DND-41 (cell line): ENCODE measurements at places on chromosomes 4 and X.

GRCh38 chrX:144801786-144802185 lies 445.5 kb upstream of the SPANXN1 start:
- DNase-seq = no peak
- no peak overlapping the region for H3K27ac ChIP-seq
- H3K4me3 ChIP-seq = no peak overlapping the region

DNA sequence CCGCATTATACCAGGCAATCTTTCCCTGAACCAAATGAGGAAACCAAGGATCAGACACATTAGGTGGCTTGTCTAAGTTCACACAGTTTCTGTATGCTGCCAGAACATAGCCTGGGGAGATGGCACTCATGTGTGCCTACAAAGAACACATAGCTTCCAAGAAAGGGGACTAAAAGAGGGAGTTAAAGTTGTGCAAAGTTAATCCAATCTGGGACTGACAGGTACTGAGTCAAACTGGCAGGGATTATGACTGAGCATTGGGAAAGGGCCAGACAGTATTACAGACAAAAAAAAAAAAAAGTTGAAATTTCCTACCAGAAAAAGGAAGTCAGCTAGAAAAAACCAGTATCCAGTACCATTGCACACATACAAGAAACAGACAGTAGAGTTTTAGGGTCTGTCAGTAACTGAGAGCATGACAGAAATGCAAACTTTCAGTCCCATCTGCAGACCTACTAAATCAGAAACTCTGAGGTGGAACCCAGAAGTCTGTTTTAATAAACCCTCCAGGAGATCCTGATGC lies 37.2 kb downstream of the ADAMTS3 start:
- no peak overlapping the region for H3K27ac ChIP-seq
- H3K36me3 ChIP-seq = no peaks in the 10 kb centered on the region
- H3K4me1 ChIP-seq = no peaks in the 10 kb centered on the region
- no peaks in the 10 kb centered on the region for H3K27me3 ChIP-seq
- H3K4me3 ChIP-seq = no peak overlapping the region

DNA sequence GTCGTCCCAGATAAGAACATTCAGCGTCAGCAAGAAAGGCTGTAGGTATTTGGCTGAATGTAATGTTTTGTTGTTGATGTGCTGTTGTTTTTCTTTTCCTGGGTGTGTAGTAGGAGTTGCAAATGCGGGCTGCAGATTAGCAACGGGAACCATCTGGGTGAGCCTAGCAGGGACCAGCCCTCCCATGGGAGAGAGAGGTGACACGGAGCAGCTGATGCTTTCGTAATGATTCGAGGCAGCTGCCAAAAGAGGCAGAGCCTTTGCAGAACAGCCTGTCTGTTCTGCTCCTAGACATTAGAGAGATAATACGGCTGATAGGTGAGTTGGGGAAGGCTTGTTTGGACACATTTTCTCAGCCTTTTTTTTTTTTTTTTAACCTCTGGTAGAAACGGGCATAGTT lies 25.3 kb downstream of the ARSF start:
- no peak overlapping the region for H3K4me3 ChIP-seq
- no peaks in the 10 kb centered on the region for H3K4me1 ChIP-seq
- no peak for DNase-seq

DNA sequence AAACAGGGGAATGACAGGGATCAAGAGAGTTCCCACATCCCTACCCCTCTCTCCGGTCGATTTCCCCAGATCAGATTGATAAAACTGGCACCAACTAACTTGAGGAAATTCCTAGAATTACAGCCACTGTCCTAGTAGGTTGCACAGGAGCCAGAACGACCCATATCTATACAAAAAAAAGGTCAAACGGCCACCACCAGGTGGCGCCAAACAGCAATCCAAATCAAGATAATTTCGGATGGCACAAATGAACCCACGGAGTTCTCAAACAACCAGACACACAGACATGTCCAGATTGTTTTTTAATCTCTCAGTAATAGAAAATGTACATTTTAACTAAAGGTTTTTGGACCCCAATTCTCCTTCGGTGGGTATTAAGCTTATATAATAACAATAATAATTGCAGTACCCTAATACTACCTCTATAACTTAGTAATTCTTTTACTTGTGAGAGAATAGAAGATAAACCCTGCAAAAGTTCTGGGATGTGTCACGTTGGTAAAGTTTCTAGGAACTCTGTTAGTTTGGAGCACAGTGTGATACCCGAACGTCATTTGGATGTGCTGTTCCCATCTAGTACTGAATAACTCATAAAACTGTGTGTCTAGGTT lies 212.6 kb downstream of the SPOCK3 start:
- H3K27ac ChIP-seq = no peak overlapping the region
- peak; percentile 56 for DNase-seq
- no peaks in the 10 kb centered on the region for H3K36me3 ChIP-seq

- H3K36me3 ChIP-seq = no peaks in the 10 kb centered on the region
- H3K4me3 ChIP-seq = no peak overlapping the region
- DNase-seq = no peak
- no peak overlapping the region for H3K27ac ChIP-seq
These were observed 2.5 kb downstream of the ARSJ start for GRCh38 chr4:113976741-113977525.

DNA sequence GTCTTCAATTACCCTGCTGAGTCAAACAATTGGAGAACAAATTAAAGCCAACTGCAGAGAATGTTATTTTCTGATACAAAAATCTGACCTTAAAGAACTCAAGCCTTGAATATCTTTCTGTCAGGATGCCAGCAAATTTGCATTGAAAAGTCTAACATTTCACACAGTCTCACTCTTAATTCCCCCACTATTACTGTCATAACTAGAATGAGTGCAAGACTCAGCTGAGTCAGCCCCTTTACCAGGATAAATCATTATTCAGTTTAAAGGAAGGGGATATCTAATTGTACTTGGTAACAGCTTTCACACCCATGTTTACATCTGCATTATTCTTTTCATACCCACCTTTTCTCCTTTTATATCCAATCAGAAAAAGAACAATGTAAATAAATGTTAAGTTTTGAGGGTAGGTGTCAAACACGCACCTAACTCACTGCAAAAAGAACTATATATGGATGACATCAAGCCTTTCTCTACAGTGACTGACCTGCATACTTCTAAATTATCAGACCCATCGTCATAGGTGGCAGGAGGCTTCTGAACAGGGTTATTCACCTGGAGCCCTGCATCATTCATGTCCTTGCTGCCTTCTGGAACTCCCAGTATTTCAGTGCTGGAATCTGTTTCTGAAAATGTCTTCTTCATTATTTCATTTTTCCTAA lies 117.4 kb downstream of the TMA16 start:
- H3K27me3 ChIP-seq = no peaks in the 10 kb centered on the region
- no peaks in the 10 kb centered on the region for H3K36me3 ChIP-seq
- no peak for DNase-seq
- H3K4me3 ChIP-seq = no peak overlapping the region

DNA sequence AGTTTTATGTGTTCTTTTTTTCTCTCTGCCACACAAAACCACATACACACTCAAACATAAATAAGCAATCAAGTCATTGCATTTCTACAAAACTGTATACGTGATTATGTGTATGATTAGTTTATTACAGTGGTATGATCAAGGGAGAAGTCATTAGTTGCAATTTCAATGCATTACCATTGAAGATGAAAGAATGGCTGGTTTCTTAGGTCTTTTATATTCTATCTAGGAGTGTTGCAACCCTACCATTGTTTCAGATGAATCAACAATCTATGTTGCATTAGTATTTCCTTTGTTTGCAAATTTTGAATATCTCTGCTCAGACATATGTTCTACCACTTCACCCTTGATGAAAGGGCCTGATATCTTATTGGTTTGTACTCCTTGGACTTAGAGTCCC lies 6.8 kb downstream of the ANXA3 start:
- no peak overlapping the region for H3K4me3 ChIP-seq
- H3K27ac ChIP-seq = no peak overlapping the region
- DNase-seq = no peak
- H3K36me3 ChIP-seq = no peaks in the 10 kb centered on the region
- H3K27me3 ChIP-seq = no peaks in the 10 kb centered on the region

GRCh38 chr4:145341381-145341780 lies 140.3 kb upstream of the SMAD1 start:
- H3K4me3 ChIP-seq = no peak overlapping the region
- no peak overlapping the region for H3K27ac ChIP-seq
- DNase-seq = no peak
- H3K36me3 ChIP-seq = no peaks in the 10 kb centered on the region
- no peaks in the 10 kb centered on the region for H3K4me1 ChIP-seq

- peaks cover 4% of the 10 kb centered on the region for H3K27me3 ChIP-seq
- H3K4me1 ChIP-seq = no peaks in the 10 kb centered on the region
- DNase-seq = no peak
- H3K4me3 ChIP-seq = no peak overlapping the region
These were observed 34.1 kb downstream of the NAT8L start for GRCh38 chr4:2093265-2093664.

GRCh38 chr4:85737254-85737653 lies 262.3 kb downstream of the ARHGAP24 start:
- H3K4me1 ChIP-seq = no peaks in the 10 kb centered on the region
- H3K4me3 ChIP-seq = no peak overlapping the region
- DNase-seq = no peak
- no peaks in the 10 kb centered on the region for H3K36me3 ChIP-seq
- no peak overlapping the region for H3K27ac ChIP-seq
- H3K27me3 ChIP-seq = peaks cover 4% of the 10 kb centered on the region

- no peak overlapping the region for H3K4me3 ChIP-seq
- no peak for DNase-seq
- H3K36me3 ChIP-seq = no peaks in the 10 kb centered on the region
These were observed 13.3 kb downstream of the SMIM10 start for GRCh38 chrX:135003876-135004623.

GRCh38 chr4:63607169-63607872 lies 801.9 kb downstream of the TECRL start:
- H3K4me3 ChIP-seq = no peak overlapping the region
- no peak overlapping the region for H3K27ac ChIP-seq
- DNase-seq = no peak
- no peaks in the 10 kb centered on the region for H3K27me3 ChIP-seq
- no peaks in the 10 kb centered on the region for H3K4me1 ChIP-seq
- H3K36me3 ChIP-seq = no peaks in the 10 kb centered on the region

- no peak for DNase-seq
- H3K4me3 ChIP-seq = peak overlapping the region; percentile 5; the same call in 1 of the 2 replicates
- peaks cover 37% of the 10 kb centered on the region for H3K36me3 ChIP-seq
- peaks cover 23% of the 10 kb centered on the region for H3K4me1 ChIP-seq
- H3K27ac ChIP-seq = peak overlapping the region; percentile 98
These were observed 504 bp upstream of the RBM3 start for GRCh38 chrX:48573690-48574269.

- no peak overlapping the region for H3K4me3 ChIP-seq
- peak; percentile 43 for DNase-seq
- H3K27ac ChIP-seq = 0 out of 2 replicates have a peak overlapping the region, but pooled peaks have one; percentile 33
- peaks cover 18% of the 10 kb centered on the region for H3K4me1 ChIP-seq
- no peaks in the 10 kb centered on the region for H3K36me3 ChIP-seq
These were observed 7.2 kb upstream of the FAM9C start for GRCh38 chrX:13051529-13052172.
